ENCODE measurements at places on chromosomes 11 and 22.

DNA sequence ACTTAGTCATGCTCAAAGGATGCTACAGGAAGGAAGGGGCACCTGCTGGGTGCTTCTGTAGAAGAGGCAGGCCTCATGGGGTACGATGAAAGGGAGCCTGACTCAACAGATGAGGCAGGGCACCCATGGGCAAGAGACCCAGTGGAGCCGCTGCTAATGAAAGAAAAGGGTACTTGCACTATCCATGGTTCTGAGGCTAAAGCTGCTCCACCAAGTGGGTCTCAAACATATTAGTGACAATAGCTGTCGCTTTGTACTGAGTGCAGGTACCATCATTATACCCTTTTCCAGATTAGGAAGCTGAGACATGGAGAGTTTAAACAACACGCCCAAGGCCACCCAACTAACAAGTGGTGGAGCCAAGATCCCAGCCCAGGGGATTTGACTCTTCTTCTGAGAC lies 127.5 kb upstream of the SERPIND1 start:
- DNase-seq: no peak

GRCh38 chr11:1089738-1090599 lies 15.3 kb downstream of the MUC2 start:
- DNase-seq: no peak

GRCh38 chr11:117868815-117869561 lies 7.5 kb downstream of the FXYD6 start:
- DNase-seq: peak; percentile 80

- DNase-seq: no peak
Measured at GRCh38 chr11:35262056-35262455, 123.1 kb downstream of the CD44 start.

GRCh38 chr11:78201096-78201818 lies 12.5 kb downstream of the USP35 start:
- DNase-seq: no peak

DNA sequence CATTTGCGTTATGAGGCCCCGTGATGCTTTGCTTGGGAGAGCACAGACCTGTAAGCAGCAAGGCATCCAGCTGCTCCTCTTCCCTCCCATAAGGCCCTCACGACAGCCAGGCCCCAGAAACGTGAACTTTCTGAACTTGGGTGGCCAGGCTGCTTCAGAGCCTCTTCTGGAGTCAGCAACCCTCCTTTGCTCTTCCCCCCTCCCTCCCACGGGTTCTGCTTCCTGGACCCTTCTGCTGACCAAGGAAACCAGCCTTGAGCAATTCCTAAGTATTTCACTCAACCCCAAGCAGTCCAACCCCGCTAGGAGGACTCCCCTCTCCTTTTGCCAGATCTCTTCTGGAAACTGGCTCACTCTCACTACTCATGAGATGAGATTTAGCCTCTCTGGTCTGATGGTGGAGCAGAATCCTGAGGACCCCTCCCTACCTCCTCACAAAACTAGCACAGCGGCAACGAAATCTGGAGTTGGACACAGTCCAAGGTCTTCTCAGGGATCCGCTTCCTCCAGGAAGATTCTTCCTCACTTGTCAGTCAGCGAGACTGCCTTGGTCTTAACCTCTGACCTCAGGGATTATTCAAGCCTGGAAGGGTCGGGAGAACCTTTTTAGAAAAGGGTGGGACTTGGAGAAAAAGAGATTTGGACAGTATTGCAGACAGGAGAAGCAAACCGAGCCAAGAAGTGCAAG lies 86.2 kb downstream of the UBASH3B start:
- DNase-seq: no peak

- no peak for DNase-seq
Measured at GRCh38 chr11:13878077-13878476, 84.4 kb upstream of the SPON1 start.

- DNase-seq: no peak
Measured at GRCh38 chr11:69718147-69718546, 14.3 kb upstream of the FGF19 start.

DNA sequence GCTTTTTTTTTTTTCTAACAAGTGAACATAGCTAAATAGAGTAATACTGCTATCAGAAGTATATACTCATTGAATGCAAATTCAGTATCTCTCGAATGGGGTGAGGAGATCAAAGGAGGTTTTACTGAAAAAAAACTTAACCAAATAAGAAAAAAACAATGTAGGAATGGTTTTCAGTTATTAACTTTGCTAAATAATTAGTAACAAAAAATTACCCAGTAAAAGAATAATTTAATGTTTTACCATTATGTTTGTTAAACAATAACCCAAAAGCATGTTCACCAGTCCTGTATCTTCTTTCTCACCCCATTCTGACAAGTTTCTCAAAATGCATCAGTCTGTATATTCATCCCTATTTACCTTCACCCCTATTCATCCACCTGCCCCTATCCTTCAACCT lies 22.6 kb upstream of the CTSC start:
- no peak for DNase-seq

DNA sequence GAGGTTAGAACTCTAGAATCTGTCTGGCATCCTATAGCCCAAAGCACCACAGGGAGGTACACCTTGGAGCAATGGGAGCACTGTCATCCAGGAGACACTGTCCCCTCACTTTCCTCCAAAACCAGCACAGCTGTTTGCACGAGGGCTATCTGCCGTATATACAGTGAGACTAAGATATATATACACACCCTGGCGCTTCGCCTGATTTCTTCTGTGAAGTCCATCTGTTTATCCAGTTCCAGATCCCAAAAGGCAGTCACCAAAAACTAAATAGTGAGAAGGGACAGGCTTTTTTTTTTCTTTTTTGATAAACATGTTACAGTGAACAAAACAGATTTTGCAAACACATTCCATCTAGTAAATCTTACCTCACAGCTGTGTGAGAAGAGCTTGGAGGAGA lies 68.5 kb downstream of the ARFGAP2 start:
- DNase-seq: no peak

GRCh38 chr11:34706709-34707461 lies 86.0 kb downstream of the EHF start:
- DNase-seq: no peak

DNA sequence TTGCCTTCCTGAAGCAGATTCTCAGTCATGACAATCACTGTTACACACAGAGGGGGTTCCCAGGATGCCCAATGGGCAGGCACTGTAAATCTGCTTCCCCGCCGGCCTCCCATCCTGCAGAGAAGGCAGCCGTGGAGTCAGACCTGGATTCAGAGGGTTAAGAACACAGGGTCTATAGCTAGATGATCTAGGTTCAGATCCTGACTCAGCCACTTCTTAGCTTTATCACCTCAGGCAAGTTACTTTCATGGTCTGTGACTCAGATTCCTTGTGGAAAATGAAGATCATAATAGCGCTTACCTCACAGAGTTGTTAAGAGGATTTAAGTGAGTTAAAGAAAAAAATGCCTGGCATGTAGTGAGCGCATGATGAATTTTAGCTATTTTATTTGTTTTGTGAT lies 95.9 kb downstream of the TIMP3 start:
- no peak for DNase-seq

GRCh38 chr22:25352294-25352680 lies 132.8 kb downstream of the CRYBB2 start:
- no peak for DNase-seq

- DNase-seq: peak; percentile 96
Measured at GRCh38 chr11:111308140-111308539, 9.8 kb downstream of the POU2AF3 start.

DNA sequence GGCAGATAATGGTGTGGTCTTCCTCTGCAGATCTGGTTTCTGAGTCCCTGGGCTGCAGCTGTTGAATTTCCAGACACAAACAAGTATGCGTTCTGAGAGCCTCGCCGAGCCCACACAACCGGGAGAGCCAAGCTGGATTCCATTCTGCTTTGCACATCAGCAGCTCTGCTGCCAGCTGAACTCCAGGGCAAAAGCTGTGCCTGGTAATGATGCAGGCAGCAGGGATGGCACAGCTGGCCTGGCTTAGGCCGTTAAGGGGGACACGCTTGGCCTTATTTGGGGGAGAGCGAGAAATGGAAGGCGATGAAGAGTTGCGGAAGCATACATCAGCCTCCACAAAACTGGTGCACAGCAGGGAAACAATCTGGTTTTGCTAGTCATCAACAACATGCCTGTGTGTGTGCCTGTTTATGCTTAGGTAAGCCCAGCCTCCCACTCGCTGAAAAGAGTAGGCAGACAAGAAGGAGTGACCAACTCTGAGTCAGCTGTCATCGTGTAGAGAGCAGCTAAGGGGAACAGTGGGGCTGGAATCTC lies 25.1 kb downstream of the ADAMTS8 start:
- DNase-seq: no peak

- no peak for DNase-seq
Measured at GRCh38 chr11:45560913-45561281, 104.5 kb downstream of the CHST1 start.

- DNase-seq: no peak
Measured at GRCh38 chr11:119117004-119117706, 4.2 kb upstream of the HINFP start.

DNA sequence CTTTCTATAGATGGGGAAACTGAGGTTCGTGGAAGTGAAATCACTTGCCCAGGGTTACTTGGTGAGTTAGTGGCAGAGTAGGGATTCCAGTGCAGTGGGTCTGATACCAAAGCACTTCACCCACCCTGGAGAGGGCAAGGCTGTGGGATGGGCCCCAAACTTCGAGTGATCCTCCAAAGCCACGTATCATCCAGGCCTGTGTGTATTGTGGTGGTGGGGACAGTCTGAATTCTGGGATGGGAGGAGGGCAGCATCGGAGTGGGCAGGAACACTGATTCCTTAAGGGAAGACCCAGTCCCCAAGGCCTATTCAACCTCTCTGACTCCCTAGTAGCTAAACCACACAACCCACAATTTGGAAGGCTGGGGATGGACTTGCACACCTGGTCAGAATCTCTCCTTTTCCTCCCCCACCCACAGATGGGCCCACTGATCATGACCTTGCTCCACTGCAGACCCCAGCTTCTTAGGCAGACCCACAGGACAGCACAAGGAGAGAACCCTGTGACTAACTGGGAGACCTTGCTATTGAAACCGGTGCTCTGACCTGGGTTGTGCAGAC lies 11.5 kb downstream of the TMPRSS13 start:
- DNase-seq: no peak

DNA sequence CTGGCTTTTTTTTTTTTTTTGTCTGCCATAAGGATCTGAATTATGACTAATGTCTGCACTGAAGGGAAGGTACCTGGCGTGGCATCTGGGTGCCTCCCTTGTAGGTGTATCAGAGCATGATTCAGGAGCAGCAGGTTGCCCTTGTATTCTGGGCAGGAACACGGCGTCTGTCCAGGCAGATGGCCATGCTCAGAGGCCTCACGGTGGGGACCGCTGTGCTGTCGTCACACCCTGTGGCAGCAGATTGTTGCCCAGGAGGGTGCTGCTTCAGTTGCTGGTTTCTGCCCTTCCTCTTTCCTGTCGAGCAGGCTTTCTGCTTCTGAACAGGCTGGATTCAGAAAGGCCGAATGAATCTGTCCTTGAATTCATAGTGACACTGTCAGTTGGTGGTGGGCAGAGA lies 11.0 kb downstream of the ZNRF3 start:
- no peak for DNase-seq

GRCh38 chr11:76670485-76671236 lies at the start of gene LRRC32:
Gene LRRC32 (minus strand): TSS chr11:76670747. CDS start chr11:76665954, 4,793 bp downstream.
- no peak for DNase-seq

DNA sequence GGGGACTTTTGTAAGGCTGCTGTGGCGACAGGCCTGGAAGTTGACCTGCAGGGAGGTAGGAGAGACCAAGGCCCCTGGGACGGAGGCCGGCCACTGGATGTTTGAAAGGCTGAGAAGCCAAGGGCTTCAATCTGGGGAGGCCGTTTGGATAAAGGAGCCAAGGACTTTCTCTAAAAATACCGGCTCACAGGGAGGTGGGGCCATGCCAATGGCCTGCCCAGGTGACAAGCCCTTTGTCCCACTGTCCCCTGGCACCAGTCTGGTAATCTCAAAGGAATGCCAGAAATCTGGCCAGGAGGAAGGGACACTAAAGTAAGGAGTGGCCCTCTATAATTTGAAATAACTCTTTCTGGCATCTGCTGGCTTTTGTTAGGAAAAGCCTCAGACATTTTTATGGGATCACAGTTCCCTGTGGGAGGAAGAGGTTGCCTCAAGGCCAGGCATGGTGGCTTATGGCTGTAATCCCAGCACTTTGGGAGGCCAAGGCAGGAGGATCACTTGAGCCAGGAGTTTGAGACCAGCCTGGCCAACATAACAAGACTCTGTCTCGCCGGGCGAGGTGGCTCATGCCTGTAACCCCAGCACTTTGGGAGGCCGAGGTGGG lies 1.9 kb upstream of the CHKA start:
- DNase-seq: no peak

DNA sequence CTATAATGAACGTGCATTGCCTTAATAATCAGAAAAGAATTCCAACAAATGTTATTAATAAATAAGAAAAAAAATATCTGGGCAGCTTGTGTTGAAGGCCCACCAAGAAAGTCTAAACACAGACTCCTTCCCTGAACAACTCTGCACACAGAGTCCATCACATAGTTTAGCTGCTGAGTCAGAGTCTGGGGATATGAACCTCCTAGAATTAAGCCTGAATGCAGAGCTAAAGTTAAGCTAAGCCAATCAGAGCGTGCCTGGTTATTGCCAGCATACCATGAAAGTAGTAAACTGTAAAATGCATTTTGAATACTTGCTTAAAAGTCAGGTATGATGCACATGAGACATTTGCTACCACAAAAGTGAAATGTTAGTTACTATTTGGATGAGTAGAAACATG lies 25.6 kb upstream of the TENM4 start:
- no peak for DNase-seq

DNA sequence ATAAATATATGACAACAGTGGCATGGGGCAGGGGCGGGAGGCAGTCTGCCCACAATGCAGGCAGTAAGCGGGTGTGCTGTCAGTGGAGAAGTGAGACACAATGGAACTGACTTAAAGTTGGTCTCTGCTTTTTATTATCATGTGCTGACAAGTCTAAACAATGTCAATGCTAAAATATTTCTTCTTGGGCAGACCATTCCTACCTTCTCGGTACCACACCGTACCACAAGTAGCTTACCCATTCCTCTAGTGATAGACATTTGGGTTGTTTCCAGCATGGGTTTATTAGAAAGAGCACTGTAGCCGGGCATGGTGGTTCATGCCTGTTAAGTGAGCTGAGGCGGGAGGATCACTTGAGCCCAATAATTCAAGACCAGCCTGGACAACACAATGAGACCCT lies 2.6 kb upstream of the CHADL start:
- DNase-seq: no peak

DNA sequence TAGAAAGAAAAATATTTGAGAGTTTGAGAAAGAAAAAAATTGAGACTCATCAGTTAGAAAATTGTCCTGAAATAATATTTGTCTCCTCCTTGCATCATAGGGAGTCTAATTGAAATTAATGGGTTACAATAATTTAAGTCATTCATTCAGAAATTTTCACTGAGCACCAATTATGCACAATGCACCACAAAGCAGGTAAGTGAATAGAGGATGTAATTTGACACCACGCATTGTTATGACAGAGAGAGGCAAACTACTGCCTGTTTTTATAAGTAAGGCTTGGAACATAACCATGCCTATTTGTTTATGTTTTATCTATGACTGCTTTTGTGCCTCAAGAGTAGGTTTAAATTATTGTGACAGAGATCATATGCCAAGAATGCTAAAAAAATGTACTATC lies 537.9 kb upstream of the FAT3 start:
- DNase-seq: no peak
